Activated naive CD4-positive, alpha-beta T cell treated with Interleukin-2 at 50 U/mL for 16 hours (primary cell): ENCODE measurements at places on chromosomes 5 and 9.

- no peak for DNase-seq
These were observed 4.5 kb upstream of the ICE1 start for GRCh38 chr5:5418006-5418405.

- no peak for DNase-seq
These were observed 316.6 kb upstream of the RIOK2 start for GRCh38 chr5:97499605-97500004.

DNA sequence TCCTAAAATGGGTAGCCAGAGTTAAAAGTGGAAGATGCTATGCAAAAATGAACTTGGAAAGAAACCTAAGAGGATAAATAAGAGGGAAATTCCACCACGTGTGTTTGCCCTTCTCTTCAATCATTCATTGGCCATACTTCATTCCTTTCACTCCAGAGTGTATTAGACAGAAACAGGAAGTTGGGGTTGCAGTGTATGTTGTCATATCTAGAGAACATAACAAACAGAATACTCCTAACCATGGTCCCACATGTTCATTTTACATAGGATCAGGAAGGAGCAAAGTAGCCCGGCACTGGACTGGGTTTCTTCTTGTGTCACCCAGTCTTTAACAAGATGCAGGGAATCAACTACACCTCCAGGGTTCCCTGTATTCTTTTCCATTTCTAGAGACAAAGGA, 7.6 kb upstream of the GPBP1 start:
- no peak for DNase-seq

DNA sequence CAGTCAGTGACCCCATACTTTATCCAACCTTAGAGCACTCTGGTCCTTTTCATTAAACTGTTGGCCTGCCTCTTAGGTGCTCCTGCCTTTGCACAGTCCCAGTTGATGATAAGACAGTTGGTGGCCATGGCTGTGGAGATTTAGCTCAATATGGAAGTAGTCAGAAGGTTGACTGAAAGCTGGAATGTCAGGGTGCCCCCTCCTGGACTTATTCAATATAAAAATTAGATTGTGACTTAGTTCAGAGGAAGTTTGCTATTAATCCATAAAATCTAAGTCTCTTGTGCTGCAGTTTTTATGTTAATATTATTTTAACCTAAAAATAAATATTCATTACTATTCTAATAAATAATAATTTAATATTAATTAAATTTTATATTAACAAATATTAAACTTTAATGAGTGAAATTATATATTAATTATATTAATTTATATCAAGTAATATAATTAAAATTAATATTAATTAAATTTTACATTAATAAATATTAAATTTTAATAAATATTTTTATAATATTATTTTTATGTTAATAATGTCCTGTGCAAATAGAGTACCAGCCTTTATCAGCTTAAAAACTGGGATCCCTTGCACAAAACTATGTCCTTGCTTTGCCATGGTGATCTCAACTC, 77.7 kb upstream of the ADAMTSL1 start:
- DNase-seq, result no peak

DNA sequence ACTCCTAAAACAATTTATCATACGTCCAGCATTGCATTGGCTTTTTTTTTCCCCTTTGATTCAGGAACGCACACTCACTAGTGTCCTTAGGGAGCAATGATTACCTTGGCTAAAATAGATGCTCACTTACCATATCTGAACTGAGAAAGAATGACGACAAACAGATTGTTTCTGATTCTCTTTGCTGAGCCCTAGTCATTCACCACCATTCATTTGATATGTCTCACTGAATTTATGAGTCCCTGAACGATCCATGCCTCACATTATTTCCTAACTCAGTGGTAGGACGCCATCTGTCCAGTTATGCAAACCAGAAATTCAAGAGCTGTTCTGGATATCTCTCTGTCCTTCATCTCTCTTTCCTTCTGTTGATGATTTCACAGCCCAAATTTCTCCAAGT, 39.3 kb upstream of the DAB2 start:
- DNase-seq, result no peak
